CD14-positive monocyte (primary cell): ENCODE measurements at places on chromosomes 1 and 21.

- no peaks in the 10 kb centered on the region for H3K27me3 ChIP-seq
- no peak overlapping the region for H3K27ac ChIP-seq
- no peaks in the 10 kb centered on the region for H3K36me3 ChIP-seq
- no peak overlapping the region for H3K4me3 ChIP-seq
These were observed 1.4 kb downstream of the TPM3 start for GRCh38 chr1:154190550-154190949.

DNA sequence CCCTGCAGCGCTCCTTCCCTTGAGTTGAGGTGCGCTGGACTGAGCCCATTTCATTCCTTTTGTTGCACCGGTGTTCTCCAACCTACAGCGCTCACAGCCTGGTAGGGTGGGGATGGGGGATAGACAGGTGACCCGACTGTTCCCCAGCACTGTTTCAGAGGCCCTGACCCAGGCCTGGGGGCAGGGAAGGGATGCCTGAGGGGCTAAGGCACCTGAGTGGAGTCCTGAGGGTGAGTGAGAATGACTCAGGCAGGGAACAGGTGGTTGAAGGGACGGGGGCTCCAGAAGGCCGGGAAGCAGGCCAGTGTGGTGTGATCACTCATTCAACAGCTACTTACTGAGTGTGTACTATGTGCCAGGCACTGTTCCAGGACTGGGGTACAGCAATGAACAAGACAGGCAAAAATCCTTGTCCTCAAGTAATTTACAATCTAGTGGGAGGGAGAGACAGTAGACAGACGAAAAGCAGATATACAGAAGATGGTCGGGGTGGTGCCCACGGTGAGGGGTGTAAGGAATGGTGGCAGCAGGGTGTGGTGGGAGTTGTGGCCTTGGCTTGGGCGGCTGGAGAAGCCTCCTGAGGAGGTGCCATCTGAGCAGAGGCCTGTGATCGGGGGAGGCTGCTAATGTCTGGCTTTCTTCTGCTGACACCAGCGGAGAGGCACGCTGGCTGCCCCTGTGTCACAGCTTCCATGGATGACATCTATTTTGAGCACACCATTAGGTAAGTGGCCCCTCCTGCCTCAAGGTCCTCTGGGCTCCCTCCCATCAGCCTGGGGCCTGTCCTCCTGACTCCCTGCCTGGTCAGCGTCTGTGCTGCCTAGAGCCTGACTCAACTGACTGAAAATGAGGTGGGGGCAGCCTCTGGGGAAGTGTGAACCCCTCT is 37.4 kb downstream of the ACOT11 start:
- no peaks in the 10 kb centered on the region for H3K4me1 ChIP-seq
- H3K4me3 ChIP-seq: no peak overlapping the region
- no peak overlapping the region for H3K27ac ChIP-seq
- no peaks in the 10 kb centered on the region for H3K27me3 ChIP-seq
- DNase-seq: no peak
- H3K36me3 ChIP-seq: no peaks in the 10 kb centered on the region

- no peaks in the 10 kb centered on the region for H3K27me3 ChIP-seq
- no peak overlapping the region for H3K27ac ChIP-seq
These were observed 53.8 kb downstream of the PLA2G4A start for GRCh38 chr1:186882372-186883134.

DNA sequence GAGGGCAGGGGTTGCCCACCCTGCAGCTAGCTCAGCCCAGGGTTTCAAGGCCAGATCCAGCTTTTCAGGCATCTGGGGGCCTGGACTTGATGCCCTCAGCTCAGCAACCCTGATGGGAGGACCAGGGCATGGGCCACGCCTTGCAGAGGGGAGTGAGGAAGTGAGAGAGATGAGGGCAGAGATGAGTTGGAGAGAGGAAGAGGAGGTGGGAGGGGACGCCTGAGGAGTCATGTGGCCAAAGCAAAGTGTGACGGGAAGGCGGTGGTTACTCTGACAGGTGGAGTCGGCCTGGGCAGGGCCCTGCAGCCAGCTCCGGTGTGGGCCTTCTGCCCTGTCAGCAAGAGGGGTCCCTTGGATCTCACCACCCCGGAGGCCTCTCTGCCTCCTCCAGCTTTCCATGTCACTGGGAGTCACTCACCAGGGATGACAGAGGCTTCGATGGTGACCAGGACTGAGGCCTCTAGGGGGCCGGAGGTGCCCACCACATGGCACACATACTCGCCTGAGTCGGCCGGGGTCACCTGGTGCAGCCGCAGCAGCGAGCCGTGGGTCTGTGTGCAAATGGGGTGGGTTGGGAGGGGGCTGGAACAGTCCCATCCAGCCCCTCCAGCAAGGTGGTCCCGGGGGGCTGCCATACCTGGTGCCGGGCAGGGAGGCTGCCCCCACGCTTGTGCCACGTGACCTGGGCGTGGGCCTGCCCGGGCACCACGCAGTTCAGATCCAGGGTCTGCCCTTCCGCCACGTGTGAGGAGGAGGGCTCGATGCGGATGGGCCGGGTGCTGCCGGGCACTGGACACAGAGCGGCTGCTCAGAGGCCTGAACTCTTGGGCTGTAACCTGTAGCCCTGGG is 40.4 kb downstream of the LDLRAD2 start:
- no peaks in the 10 kb centered on the region for H3K27me3 ChIP-seq
- peak; percentile 4 for DNase-seq
- H3K4me1 ChIP-seq: peaks cover 20% of the 10 kb centered on the region
- H3K4me3 ChIP-seq: no peak overlapping the region
- H3K36me3 ChIP-seq: no peaks in the 10 kb centered on the region
- H3K27ac ChIP-seq: no peak overlapping the region

DNA sequence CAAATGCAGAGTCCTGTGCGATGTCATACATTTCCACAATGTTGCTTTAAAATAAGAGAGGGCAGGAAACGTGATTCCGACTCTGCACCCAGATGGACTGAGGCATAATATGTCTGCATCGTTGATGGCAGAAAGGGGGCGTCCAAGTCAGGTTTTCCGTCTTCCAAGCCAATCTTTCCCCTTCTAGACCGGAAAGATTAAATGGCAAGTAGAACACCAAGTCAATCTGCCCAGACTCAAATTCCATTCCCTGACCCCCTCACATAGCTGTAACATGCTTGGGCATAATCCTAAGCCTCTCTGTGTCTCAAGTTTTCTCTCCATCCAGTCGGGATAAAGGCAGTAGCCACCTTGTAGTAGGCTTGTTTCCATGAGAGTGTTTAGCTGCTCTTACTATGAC is 14.4 kb downstream of the PCP4 start:
- H3K27ac ChIP-seq: no peak overlapping the region
- no peaks in the 10 kb centered on the region for H3K27me3 ChIP-seq
- DNase-seq: no peak
- no peaks in the 10 kb centered on the region for H3K36me3 ChIP-seq
- no peak overlapping the region for H3K4me3 ChIP-seq

GRCh38 chr1:6180268-6180706 is at the start of gene CHD5:
TSS of gene CHD5 (minus strand) at chr1:6180321. CDS start at chr1:6180023, 298 bp downstream.
- peaks cover 15% of the 10 kb centered on the region for H3K27me3 ChIP-seq
- H3K4me1 ChIP-seq: peaks cover 3% of the 10 kb centered on the region
- no peak for DNase-seq
- H3K4me3 ChIP-seq: no peak within 1 kb of the TSS

DNA sequence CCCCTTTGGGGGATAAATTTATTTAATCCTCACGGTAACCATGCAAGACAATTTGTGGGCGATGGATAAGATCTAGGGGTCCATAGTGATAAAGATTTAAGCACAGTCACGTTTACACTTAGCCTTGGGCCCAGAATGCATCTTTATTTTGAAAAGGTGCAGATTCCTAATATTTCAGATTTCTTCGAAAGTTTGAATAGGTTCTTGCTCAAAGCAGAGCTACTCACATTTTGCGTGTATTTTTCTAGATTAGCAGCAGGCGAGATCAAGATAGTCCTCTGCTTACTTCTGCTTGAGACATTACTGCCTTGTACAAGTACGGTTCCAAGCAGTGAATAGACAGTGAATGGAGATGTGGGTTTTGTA is 647 bp downstream of the TSEN15 start:
- peaks cover 8% of the 10 kb centered on the region for H3K36me3 ChIP-seq
- H3K4me3 ChIP-seq: peak overlapping the region; percentile 66
- peaks cover 15% of the 10 kb centered on the region for H3K4me1 ChIP-seq
- peak overlapping the region; percentile 86 for H3K27ac ChIP-seq
- no peak for DNase-seq

DNA sequence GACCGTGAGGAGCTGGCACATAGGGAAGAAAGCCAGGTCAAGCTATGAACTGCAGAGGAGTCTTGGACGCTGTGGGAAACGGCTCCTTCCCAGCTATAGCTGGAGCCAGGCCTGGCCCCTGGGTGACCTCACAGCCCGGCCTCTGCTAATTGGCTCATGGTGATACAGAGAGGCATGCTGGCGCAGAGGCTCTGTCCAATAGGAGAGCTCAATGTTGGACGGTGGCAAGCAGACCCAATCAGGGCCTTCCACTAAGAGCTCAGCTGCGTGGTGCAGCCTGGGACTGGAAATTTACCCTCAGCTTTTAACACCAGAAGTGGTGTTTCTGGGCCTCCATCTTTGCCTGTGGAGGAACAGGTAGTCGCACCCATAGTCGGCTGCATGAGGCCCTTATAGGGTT is 64.4 kb upstream of the GRHL3 start:
- H3K27ac ChIP-seq: no peak overlapping the region
- H3K36me3 ChIP-seq: no peaks in the 10 kb centered on the region
- peaks cover 5% of the 10 kb centered on the region for H3K4me1 ChIP-seq
- H3K27me3 ChIP-seq: no peaks in the 10 kb centered on the region
- DNase-seq: no peak

GRCh38 chr1:112722601-112723510 is 7.7 kb upstream of the PPM1J start:
- no peaks in the 10 kb centered on the region for H3K36me3 ChIP-seq
- peak; percentile 27 for DNase-seq
- peaks cover 5% of the 10 kb centered on the region for H3K27me3 ChIP-seq
- H3K4me1 ChIP-seq: peaks cover 23% of the 10 kb centered on the region
- H3K27ac ChIP-seq: no peak overlapping the region
- no peak overlapping the region for H3K4me3 ChIP-seq

GRCh38 chr21:31201548-31201947 is 142.5 kb downstream of the TIAM1 start:
- H3K4me3 ChIP-seq: no peak overlapping the region
- H3K4me1 ChIP-seq: peaks cover 55% of the 10 kb centered on the region
- H3K27me3 ChIP-seq: no peaks in the 10 kb centered on the region
- H3K27ac ChIP-seq: peak overlapping the region; percentile 88
- peak; percentile 92 for DNase-seq

DNA sequence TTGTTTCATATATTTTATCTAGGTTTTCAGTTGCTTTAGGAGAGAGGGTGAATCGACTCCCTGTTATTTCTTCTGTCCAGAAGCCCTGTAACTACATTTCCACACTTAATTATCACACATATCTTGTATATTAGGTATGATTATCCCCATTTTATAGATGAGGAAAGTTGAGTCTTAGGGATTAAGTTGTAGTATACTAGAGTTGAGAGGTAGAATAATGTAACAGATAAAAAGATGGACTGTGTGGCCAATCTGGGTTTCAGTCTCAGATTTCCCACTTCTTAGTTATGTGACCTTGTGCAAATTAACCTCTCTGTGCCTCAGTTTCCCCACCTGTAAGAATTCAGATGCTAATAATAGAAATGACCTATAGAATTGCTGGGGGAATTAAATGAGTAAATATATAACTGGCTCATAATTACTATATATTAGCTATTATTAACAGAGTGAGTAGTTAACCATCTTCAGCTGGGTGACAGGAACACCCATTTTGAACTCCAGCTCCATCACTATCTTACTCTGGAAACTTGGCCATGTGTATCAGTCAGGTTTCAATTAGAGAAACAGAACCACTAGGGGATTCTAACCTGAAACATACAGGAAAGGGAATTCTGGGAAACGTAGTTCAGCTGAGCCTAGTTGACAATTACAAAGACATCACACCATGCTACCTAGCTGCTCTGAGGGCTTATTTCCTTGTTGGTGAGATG is 20.4 kb upstream of the FOXO6 start:
- no peak overlapping the region for H3K27ac ChIP-seq
- H3K27me3 ChIP-seq: no peaks in the 10 kb centered on the region
- DNase-seq: no peak
- no peaks in the 10 kb centered on the region for H3K4me1 ChIP-seq
- no peak overlapping the region for H3K4me3 ChIP-seq

- no peak for DNase-seq
- no peak overlapping the region for H3K4me3 ChIP-seq
- H3K4me1 ChIP-seq: no peaks in the 10 kb centered on the region
- no peak overlapping the region for H3K27ac ChIP-seq
- no peaks in the 10 kb centered on the region for H3K36me3 ChIP-seq
These were observed 457.2 kb upstream of the ADAMTS5 start for GRCh38 chr21:27423906-27424595.

DNA sequence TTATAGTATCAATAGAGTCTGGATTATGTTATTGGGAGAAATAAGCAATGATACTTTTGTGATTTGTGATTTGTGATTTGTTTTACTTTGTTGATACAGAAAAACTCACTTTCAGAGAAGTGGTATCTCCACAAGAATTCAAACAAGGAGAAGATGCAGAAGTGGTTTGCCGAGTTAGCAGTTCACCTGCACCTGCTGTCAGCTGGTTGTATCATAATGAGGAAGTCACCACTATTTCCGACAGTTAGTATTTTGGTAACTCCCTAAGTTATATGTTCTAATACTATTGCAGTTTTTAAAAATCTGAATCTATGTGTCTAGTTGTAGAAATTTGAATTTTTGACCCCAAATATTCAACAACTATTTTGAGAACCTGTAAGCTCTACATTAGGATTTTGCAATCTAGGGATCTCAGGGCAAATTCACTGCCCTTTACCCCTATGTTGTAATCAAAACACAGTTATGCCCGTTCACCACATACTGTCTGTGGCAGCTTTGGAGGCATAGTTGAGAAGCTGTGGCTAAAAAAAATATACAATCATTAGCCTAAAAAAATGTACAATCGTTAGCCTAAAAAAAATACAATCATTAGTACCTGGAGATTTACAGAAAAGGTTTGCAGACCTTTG is 288.1 kb downstream of the NCAM2 start:
- no peak overlapping the region for H3K27ac ChIP-seq
- no peaks in the 10 kb centered on the region for H3K36me3 ChIP-seq
- DNase-seq: no peak

- H3K4me1 ChIP-seq: no peaks in the 10 kb centered on the region
- DNase-seq: no peak
- peaks cover 15% of the 10 kb centered on the region for H3K36me3 ChIP-seq
- no peaks in the 10 kb centered on the region for H3K27me3 ChIP-seq
- H3K27ac ChIP-seq: no peak overlapping the region
These were observed 9.6 kb upstream of the SPATC1L start for GRCh38 chr21:46193829-46194373.

- no peaks in the 10 kb centered on the region for H3K27me3 ChIP-seq
- no peak overlapping the region for H3K4me3 ChIP-seq
- H3K36me3 ChIP-seq: no peaks in the 10 kb centered on the region
- DNase-seq: no peak
- no peak overlapping the region for H3K27ac ChIP-seq
- H3K4me1 ChIP-seq: no peaks in the 10 kb centered on the region
These were observed 138.4 kb upstream of the LHX8 start for GRCh38 chr1:74995821-74996220.
